ENCODE measurements at places on chromosomes 7 and 10. TPM values are rescaled to one million over a fixed set of nuclear protein-coding genes. Genes with fewer than 3 reads are reported as not detected.

- no peaks in the 10 kb centered on the region for H3K36me3 ChIP-seq
- no peaks in the 10 kb centered on the region for H3K4me1 ChIP-seq
- H3K4me3 ChIP-seq: no peak overlapping the region
- DNase-seq: no peak
- H3K27me3 ChIP-seq: no peaks in the 10 kb centered on the region
These were observed 164.2 kb upstream of the PITRM1 start for GRCh38 chr10:3336673-3337293.

- H3K4me1 ChIP-seq: no peaks in the 10 kb centered on the region
- H3K36me3 ChIP-seq: no peaks in the 10 kb centered on the region
- no peaks in the 10 kb centered on the region for H3K27me3 ChIP-seq
These were observed 4.3 kb upstream of the PCBD1 start for GRCh38 chr10:70892631-70893030.

The FAM131B gene
- total RNA-seq: 2.8 TPM

The GSDME gene
- 16.3 TPM for total RNA-seq

Measured in aorta (tissue), 5 donors.